ENCODE measurements at places on chromosomes 2 and 18.

GRCh38 chr2:192145496-192145895 lies 49.2 kb downstream of the TMEFF2 start:
- no peak for DNase-seq

GRCh38 chr18:36149514-36150289 lies 20.0 kb downstream of the ELP2 start:
- no peak for DNase-seq

DNA sequence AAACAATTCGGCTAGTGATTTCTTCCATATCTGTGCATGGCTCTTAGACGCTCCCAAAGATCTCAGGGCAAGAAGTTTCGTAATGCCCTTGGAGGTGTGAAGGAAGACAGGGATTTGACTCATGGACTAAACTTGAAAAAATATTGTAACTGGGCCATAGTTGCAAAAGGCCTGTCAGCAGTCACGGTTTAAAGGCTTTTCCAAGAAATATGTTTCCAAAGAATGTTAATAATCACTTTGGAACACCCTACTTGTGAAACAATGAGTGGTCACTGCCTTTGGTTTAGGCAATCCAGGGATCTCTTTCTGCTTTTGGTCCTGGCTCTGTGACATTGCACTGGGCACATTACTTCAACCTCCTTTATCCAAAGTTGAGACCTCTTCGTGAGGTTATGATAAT lies 102.5 kb upstream of the RASGRP3 start:
- no peak for DNase-seq

DNA sequence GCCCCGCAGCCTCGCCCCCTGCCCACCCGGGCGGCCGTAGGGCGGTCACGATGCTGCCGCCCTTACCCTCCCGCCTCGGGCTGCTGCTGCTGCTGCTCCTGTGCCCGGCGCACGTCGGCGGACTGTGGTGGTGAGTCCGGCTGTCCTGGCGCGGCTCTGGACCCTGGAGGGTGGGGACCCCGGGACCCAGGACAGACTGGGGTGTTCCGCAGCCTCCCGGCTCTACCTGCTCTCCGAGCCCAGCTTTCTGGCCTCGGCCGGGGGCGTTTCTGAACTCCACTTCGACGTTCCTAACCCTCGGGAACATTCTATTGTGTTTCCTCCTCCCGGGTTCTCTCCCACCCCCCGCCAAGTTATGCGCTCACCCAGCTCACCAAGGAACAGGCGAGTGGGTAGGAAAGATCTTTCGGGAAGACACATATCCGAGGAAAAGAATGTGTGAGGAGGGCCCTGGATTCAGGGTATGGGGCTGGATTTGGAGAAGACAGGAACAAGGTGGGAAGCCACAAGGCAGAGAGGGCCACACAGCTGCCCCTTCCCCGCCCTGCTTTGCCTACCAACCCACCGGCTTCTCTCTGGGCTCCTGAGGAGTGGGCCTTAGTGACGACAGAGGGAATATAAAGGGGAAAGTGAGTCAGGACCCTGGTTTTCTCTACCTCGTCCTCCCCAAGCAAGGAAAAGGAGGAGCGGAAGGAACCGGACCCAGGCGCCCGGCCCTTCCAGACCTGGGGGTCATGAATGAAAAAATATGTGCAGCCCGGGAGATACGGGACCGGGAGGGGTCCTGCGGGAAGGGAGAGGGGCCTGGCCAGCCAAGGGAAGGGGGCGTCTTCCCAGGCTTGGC lies 605 bp downstream of the WNT6 start:
- DNase-seq: no peak

DNA sequence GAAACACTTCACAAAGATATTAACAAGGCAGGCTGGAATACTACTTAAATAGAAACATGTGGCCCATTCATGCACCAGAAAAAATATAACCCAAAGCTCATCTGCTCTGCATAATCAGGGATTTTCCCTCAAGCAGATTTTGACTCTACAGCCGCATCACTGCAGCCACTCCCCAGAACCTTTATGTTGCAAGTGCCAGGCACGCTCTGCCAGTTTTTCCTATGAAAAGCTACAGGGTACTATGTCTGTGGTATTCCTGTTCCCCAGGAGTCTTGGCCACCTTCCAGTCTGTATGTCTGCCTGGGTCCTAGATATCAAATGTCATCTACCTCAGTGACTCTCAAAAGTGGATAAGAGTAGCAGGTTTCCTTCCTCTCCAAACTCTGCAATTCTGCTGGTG lies 3.8 kb downstream of the COA5 start:
- DNase-seq: no peak

- no peak for DNase-seq
These were observed 174.4 kb downstream of the ICOS start for GRCh38 chr2:204110751-204111516.
